CD8-positive, alpha-beta T cell (primary cell): ENCODE measurements at places on chromosomes 16 and 17.

- no peak for DNase-seq
Measured at GRCh38 chr17:1648173-1648962, 1.3 kb downstream of the RILP start.

GRCh38 chr16:51399908-51400670 is 249.0 kb upstream of the SALL1 start:
- DNase-seq = no peak

DNA sequence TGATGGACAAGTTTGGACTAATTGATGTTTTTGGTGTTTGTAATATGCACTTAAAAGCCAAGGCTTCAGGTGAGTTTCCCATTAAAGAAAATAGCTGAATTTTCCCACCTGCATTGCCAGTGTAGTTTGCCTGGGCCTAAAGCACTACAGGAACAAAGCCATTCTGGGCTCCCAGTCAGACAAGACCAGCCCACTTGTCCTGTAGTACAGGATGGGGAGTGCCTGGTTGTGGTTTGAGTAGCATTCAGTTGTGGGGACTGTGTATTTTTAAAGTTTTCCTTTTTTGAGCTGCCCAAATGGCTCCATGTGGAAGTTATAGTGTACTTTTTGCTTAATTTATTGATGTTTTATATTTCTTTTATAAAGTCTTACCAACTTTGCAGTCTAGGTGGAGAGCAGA is 91.7 kb downstream of the TANGO6 start:
- DNase-seq = no peak

- no peak for DNase-seq
Measured at GRCh38 chr17:5424909-5425308, 4.9 kb downstream of the RPAIN start.

- no peak for DNase-seq
Measured at GRCh38 chr16:3138823-3139426, 4.1 kb downstream of the ZNF213 start.

DNA sequence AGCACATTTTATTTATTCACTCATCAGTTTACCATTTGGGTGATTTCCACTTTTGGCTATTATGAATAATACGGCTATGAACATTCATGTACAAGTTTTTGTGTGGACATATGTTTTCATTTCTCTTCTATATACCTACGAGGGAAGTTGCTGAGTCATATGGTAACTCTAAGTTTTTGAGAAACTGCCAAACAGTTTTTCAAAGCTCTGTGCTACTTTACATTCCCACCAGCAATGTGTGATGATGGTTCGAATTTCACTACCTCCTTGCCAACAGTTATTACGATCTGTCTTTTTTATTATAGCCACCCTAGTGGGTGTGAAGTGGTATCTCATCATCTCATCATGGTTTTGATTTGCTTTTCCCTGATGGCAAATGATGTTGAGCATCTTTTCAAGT is 63.7 kb upstream of the MRTFB start:
- no peak for DNase-seq

GRCh38 chr16:13453938-13454553 is 465.9 kb upstream of the ERCC4 start:
- peak; percentile 1 for DNase-seq

GRCh38 chr16:84599521-84600202 is 18.2 kb downstream of the COTL1 start:
- DNase-seq = no peak

GRCh38 chr16:56995136-56995805 is 5.9 kb downstream of the NLRC5 start:
- DNase-seq = no peak

DNA sequence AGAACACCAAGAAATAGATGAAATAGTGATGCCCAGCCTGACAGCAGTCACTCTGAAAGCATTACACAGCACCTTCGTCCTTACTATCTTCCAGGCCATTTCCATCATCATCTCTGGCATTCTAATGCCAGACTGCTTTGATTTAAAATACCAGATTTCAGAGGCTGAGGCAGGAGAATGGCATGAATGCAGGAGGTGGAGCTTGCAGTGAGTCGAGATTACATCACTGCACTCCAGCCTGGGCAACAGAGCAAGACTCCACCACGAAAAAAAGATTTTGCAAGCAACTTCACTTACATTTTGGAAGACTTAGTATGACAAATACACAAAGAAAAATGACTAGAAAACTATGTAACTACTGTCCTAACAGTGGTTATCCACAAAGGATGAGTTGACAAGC is 244.0 kb downstream of the CPPED1 start:
- no peak for DNase-seq

- DNase-seq = peak; percentile 99
Measured at GRCh38 chr17:49739641-49740271, 24.2 kb downstream of the FAM117A start.

DNA sequence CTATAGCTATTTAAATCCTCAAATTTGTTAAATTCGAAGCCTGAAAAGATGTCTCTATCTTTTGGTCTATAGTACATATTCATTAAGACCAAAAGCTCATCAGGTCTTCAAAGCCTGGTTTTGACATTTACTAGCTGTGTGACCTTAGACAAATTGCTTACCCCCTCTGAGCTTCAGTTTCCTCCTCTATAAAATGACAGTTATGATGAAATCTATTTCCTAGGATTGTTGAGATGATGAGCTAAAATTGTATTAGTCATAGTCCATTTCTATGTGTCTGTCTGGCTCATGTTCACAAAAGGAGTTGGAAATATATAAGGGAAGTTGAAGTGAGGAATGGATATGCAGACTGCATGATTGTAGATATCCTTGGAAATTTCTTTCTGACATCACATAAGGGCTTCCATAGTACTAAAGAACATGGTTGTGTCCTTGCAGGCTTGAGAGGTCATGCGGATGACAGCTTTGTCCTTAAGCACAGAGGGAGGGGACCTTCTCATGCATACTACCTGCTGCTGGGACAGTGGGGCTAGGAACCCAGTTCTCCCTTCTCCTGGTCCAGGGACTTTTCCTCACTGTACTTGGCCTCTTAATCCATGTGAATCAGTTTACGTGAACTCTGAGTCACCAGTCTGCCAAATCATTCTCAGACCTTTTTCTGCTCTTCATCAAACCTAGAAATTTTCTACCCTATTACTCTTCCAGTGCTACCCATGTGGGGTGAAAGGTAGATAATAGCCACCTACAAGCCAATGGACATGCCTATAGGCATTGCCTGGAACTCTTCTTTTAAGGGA is 487.5 kb upstream of the SALL1 start:
- DNase-seq = no peak

DNA sequence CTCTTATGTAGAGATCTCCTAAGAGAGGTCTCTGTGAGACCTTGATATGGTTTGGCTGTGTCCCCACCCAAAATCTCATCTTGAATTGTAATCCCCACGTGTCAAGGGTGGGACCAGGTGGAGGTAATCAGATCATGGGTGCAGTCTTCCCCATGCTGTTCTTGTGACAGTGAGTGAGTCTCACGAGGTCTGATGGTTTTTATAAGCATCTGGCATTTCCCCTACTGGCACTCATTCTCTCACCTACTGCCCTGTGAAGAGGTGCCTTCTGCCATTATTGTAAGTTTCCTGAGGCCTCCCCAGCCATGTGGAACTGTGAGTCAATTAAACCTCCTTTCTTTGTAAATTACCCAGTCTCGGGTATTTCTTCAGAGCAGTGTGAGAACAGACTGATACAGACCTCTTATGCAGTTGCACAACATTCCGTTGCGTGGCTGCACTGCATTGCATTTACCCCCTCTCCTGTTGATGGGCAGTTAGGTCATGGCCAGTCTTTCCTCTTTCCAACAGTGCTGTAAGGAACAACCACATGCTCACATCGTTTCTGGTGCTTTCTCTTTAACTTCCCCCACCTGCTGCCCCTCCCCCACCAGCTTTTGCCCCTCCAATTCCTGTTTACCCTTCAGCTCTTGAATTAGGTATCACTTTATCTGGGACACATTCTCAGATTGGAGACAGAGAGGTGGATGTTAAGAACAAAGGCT is 43.6 kb upstream of the MED9 start:
- peak; percentile 16 for DNase-seq

DNA sequence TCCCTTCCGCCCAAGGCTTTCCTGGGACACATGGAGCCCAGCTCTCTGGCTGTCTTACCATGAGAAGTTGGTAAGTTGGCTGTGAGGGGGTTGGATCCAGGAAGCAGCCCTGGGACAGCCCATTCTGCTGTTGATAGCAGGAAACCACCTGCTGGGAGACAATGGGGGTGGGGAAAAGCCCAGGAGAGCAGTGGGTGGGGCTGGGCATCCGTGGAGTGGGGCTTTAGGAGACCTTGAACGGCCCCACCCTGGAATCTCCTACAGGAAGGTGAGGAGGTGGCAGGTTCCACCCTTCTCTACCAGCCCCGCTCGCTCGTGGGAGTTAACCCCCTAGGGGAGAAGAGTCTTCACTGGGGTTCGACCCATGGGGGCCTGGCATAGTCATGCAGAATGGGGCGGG is 5.8 kb downstream of the TMEM92 start:
- DNase-seq = no peak

- DNase-seq = no peak
Measured at GRCh38 chr17:41393294-41393693, 4.1 kb downstream of the KRT31 start.

- DNase-seq = no peak
Measured at GRCh38 chr17:41539071-41539492, 11.0 kb upstream of the KRT19 start.

DNA sequence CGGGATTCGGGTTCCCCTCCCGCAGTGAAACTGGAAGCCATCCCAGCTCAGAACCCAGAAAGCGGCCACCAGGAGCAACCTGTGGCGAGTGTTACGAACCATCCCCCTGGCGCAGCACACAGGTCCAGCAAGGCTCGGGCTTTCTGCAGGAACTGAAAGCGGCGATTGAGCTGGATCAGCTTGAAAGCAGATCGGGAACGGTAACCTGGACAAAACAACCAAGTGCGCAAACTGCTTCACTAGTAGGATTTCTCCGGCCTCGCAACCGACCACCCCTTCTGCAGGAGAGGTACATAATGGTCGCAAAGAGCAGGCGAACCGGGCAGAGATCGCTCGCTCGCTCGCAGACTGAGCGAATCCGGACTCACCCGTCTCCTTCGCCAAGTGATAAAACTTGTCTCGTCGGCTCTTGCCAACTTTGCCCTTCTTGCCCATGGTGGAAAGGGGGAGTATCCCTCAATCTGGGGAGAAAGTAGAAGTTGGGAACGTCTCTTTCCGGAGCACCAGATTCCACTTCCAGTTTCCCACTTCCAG is 696 bp upstream of the PSMC5 start:
- DNase-seq = no peak

DNA sequence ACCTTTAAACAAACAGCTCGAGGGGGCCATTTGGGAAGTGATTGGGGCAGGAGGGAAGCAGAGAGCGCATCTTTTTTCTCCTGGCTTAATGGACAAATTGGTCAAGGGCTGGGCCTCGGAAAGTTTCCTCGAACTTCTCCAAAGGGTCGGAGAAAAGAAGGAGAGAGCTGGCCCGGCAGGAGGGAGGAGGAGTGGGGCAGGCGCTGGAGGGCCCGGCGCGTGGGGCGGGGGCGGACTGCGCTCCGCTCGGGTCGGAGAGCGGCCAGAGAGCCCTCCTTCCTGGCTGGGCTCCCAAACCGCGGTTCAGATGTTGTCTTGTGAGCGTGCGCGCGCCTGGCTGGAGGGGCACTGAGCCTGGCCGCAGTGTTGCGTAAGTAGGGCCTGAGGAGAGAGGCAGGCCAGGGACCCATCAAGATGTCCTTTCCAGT is 1.2 kb downstream of the MMP2 start:
- DNase-seq = no peak

GRCh38 chr16:53680756-53681155 is 22.9 kb downstream of the RPGRIP1L start:
- no peak for DNase-seq

DNA sequence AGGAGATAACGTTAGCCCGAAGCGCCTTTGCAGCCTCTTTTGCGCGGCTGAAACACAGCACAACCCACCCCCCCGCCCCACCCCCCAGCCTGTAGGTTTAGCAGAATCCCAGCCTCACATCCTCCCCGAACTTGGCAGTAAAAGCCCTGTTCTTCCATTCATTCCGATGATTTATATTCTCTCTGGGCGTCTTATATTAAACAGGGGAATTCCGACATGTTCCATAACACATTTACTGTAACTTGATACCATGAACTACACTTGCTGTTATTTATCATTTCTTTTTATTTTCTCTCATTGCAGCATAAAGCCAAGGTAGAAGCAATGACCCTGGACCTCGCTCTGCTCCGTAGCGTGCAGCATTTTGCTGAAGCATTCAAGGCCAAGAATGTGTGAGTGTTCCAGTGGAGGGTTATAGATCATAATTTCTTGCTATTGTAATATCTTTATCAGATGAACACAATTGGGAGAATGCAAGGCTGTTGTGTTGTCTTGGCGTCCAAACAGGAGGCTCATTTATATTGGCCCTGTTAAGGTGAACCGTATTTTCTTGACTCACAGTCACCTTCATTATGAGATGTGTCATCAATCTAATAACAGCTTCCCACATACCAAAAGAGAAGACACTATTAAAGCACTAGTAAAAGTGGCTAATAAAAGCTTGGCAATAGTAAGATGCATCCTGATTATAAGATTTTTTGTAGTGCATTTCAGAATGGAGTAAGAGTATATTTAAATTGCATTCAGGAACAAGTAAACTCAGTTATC is 287.3 kb downstream of the WWOX start:
- DNase-seq = no peak

DNA sequence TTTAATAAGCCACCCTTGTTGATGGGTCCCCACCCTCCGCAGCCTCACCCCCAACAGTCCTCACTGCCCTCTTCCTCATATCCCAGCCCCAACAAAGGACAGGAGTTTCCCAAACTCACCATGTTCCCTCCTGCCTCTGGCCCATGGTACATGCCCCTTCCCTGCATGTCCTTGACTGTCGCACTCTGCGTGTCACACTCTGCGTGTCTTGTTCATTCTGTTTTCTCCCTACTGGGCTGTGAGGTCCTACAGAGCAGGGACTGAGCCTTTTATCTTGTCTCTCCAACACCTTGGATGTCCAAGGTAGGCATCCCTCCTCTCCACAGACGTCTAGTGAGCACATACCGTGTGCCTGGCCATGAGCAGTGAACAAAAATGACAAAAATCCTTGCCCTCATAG is 154.7 kb downstream of the SOCS1 start:
- DNase-seq = no peak

GRCh38 chr16:84088695-84089395 is 27.9 kb downstream of the MBTPS1 start:
- peak; percentile 74 for DNase-seq

- DNase-seq = no peak
Measured at GRCh38 chr16:35221482-35222185, 1762.2 kb downstream of the TP53TG3F start.

- no peak for DNase-seq
Measured at GRCh38 chr17:74569020-74570003, 2.0 kb upstream of the CD300H start.

GRCh38 chr16:23552161-23552560 is 5.0 kb downstream of the EARS2 start:
- no peak for DNase-seq

- peak; percentile 37 for DNase-seq
Measured at GRCh38 chr16:980595-980854, 1.0 kb upstream of the SOX8 start.
